ENCODE measurements at places on chromosomes 4 and X. TPM values are rescaled to one million over a fixed set of nuclear protein-coding genes. Genes with fewer than 3 reads are reported as not detected.

DNA sequence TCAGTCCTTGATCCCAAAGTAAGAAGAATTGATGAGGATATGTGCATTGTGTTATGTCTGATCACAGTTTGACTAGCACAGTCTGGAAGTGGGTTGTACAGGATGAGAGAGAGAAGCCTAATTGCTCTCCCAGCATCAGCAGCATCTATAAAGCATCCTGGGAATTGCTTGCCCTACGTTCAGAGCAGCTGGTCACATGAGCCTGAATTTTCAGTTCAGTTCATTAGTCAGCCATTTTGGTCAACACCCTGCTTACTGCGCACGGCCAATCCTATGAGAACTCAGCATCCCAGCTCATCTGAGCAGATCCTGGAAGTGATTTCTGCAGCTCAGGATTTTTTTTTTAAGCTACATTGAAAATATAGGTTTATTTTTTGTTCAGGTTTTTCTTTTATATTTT is at the start of gene RUFY3:
RUFY3 (plus strand) TSS at position 218 of the 400 bp plus-strand sequence. CDS start 610 bp downstream, outside the sequence.
- no peak within 1 kb of the TSS for H3K27ac ChIP-seq
- H3K4me1 ChIP-seq: peaks cover 24% of the 10 kb centered on the region
- H3K27me3 ChIP-seq: no peaks in the 10 kb centered on the region
- no peaks in the 10 kb centered on the region for H3K36me3 ChIP-seq

DNA sequence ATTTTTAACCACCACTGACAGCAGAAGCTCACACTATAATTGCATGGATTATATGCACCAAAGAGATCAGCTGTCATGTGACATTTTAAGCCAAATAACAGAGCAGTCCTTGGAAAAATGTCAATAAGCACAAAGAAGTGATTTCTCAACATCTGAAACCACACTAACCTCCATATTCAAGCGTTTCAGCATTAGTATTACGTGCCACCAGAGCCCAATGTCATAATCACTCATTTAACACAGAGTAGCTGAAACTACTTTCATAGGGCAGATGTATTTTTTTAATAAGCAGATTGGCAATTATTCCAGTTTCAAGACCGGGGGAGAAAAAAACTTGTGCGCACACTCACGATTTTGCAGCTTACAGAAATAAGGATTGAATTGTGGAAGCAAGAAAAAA is 76.6 kb downstream of the SH3KBP1 start:
- DNase-seq: no peak
- no peaks in the 10 kb centered on the region for H3K27me3 ChIP-seq
- H3K36me3 ChIP-seq: peaks cover 3% of the 10 kb centered on the region
- no peak overlapping the region for H3K4me3 ChIP-seq

DNA sequence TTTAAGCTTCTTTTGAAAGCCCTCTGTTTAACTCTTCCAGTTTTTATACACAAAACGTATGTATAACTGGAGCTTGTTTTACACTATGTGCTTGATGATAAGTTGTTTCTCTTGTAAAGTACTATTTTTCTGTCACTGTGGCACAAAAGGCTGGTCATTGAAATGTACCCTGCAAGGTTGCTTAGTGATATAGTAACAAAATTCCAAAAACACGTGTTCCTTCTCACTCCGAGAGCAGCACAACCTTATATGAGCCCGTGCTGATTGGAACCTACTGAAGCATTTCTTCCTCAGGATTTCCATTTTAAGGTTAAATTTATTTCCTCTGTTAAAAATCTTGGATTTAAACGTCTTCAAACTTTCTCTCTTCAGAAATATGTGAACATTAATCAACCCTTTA is 772.9 kb upstream of the TENM3 start:
- DNase-seq: no peak
- no peaks in the 10 kb centered on the region for H3K36me3 ChIP-seq
- H3K27me3 ChIP-seq: no peaks in the 10 kb centered on the region
- no peak overlapping the region for H3K27ac ChIP-seq

DNA sequence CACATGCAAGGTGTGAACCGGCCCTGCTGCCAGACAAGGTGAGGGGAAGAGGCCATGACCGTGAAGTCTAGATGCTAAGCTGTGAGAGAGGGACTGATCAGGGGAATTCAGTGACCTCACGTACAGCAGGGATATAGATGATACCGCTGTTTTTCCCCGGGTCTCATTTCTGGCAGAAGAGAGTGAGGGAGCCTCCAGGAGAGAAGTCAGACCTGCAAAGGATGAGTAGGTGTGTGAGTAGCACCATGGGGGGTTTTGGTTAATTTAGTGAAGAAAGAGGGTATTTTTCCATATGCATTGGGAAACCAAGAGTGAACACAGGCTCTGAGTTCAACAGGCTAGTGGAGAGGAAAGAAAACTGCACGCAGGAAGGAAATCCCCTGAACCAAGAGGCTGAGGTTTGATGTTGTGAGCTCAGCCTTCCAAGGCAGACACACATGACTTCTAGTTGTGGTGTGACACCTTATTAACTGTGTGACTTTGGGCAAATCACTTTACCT is 127.6 kb upstream of the GATB start:
- no peak overlapping the region for H3K27ac ChIP-seq
- DNase-seq: peak; percentile 38
- H3K27me3 ChIP-seq: no peaks in the 10 kb centered on the region

DNA sequence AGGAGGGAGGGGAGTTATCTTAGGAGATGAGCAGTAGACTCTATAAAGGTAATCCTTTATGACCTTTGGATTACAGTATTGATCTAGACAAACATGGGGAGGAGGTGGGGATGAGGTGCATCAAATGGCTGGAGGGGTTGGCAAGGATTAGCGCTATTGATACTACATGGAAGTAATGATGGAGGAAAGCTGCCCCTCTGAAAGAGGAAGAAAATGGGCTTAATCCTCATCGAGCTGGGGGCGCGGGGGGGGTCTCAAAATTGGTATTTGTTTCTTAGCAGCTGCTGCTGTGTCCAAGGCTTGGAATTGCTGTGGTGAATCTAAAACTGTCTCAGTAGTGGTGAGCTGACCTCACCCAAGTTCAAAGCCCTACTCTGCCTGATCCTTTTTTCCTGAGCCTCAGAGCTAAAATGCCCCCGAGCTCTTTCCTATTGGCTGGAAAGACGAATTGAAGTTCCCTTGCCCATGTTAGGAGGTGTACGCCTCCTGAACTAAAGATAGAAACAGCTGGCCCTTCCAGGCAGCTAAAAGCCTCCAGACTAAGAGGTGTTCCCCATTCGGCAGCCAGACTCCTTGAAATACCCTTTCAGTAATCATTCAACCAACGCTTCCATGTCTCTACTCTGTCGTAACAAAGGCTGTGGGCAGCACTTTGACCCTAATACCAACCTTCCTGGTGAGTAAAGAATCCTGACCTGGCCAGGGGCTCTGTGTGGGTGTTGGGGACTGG is at the start of gene ITGB1BP2:
ITGB1BP2 (plus strand) TSS at position 556 of the 730 bp plus-strand sequence; CDS start at position 613, 57 bp downstream.
- no peaks in the 10 kb centered on the region for H3K27me3 ChIP-seq
- no peak for DNase-seq
- H3K4me3 ChIP-seq: no peak within 1 kb of the TSS
- peak within 1 kb of the TSS; percentile 58 for H3K27ac ChIP-seq
- peaks cover 16% of the 10 kb centered on the region for H3K4me1 ChIP-seq
- H3K36me3 ChIP-seq: peaks cover 50% of the 10 kb centered on the region

DNA sequence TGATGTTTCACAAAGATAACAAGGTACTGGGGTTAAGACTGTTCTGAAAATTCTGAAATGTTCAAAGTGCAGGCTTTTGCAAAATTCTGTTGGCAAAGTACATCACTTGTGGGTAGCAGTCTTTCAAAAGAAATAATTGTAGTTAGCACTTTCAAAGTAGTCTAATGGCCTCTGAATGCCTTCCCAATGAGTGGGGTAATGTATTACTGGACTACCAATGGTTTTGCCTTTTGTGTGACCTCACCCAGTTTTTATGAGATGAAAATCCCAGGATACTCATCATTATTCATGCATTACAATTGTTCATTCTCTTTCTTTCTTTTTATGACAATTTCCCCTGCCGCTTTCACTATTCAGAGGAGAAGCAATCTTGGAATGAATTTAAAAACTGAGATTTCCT is 686.1 kb downstream of the GLUD2 start:
- no peak overlapping the region for H3K27ac ChIP-seq
- no peaks in the 10 kb centered on the region for H3K36me3 ChIP-seq
- no peak for DNase-seq
- no peak overlapping the region for H3K4me3 ChIP-seq
- H3K27me3 ChIP-seq: no peaks in the 10 kb centered on the region

DNA sequence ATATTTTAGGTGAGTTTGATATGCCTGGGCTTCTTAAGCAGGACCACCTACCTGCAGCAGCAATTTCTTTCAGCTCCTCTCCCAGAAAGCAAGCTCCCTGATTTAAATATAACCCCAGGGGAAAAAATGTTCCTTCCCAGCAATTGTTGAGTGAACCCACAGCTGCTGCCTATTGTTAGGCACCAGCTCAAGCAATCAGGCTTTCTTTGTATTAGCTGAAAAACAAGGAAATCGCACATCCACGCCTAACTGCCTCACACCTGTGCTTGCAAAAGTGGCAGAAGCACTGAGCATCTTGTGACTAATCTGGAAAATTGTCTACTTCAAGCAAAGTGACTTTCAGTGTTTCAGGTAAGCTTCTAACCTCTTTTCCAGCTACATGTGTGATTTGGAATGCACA is 432.2 kb downstream of the SMARCA1 start:
- no peaks in the 10 kb centered on the region for H3K36me3 ChIP-seq
- no peak for DNase-seq
- no peaks in the 10 kb centered on the region for H3K27me3 ChIP-seq
- H3K4me3 ChIP-seq: no peak overlapping the region

DNA sequence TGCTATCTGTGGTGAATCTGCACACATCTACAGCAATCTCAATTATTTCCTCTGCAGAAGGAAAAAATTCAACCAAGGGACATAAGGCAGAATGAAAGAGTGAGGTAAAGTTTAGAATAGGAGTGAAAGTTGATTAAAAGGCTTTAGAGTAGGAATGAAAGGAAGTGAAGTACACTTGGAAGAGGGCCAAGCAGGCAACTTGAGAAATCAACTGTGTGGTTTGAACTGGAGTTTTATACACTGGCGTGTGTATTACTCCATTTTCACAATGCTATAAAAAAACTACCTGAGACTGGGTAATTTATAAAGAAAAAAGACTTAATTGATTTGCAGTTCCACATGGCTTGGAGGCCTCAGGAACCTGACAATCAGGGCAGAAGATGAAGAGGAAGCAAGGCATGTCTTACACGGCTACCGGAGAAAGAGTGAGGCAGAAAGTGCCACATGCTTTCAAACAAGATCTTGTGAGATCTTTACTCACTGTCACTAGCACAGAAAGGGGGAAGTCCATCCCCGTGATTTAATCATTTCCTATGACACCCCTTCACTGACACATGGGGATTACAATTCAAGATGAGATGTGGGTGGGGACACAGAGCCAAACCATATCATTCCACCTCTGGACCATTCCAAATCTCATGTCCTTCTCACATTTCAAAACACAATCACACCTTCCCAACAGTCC is 234.8 kb downstream of the IL15 start:
- DNase-seq: no peak
- no peak overlapping the region for H3K4me3 ChIP-seq
- H3K27ac ChIP-seq: no peak overlapping the region
- H3K4me1 ChIP-seq: no peaks in the 10 kb centered on the region
- no peaks in the 10 kb centered on the region for H3K36me3 ChIP-seq

GRCh38 chrX:40164751-40165150 is 67.0 kb upstream of the BCOR start:
- no peaks in the 10 kb centered on the region for H3K27me3 ChIP-seq
- no peak for DNase-seq
- no peak overlapping the region for H3K4me3 ChIP-seq
- H3K4me1 ChIP-seq: peaks cover 21% of the 10 kb centered on the region

DNA sequence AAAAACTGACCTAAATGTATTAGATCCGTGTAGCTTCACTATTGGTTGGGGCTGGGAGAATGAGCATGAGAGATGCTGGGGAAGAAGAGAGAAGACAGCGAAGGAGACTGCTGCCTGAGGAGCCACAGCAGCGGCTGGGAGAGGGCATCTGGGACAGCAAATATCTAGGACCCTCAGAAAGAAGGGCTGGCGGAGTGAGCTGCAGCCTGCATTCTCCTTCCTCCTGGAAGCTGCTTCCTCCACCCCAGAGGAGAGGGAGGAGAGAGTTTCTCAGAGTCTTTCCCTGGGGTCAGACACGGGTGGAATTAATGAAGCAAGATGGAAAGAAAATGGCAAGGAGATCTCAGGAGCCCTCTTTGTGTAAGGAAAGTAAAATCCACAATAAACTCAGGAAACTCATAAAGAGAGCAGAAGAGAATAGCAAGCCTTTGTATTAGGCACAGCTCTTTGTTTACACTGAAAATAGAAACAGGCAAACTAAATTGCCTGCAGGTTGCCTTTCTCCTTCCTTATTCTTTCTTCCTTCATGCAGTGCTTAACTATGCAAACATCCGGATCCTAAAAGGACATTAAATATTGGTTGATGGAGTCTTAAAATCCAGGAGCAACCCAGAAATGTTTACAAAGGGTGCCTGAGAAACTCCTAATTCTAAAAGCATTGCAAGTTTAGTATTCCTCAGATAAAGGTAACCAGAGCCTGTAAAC is 130.3 kb upstream of the GALNT7 start:
- no peak overlapping the region for H3K27ac ChIP-seq
- H3K4me1 ChIP-seq: no peaks in the 10 kb centered on the region
- DNase-seq: no peak
- no peaks in the 10 kb centered on the region for H3K36me3 ChIP-seq
- H3K27me3 ChIP-seq: peaks cover 8% of the 10 kb centered on the region

- H3K4me1 ChIP-seq: peaks cover 4% of the 10 kb centered on the region
- no peak overlapping the region for H3K27ac ChIP-seq
- peak; percentile 16 for DNase-seq
- H3K27me3 ChIP-seq: peaks cover 30% of the 10 kb centered on the region
- peak overlapping the region; percentile 60 for H3K4me3 ChIP-seq
Measured at GRCh38 chr4:123505095-123506010, 108.8 kb downstream of the SPRY1 start.

- no peaks in the 10 kb centered on the region for H3K36me3 ChIP-seq
- H3K27ac ChIP-seq: no peak overlapping the region
- no peaks in the 10 kb centered on the region for H3K4me1 ChIP-seq
- DNase-seq: no peak
- H3K4me3 ChIP-seq: no peak overlapping the region
Measured at GRCh38 chrX:108537005-108537404, 97.4 kb downstream of the COL4A5 start.

DNA sequence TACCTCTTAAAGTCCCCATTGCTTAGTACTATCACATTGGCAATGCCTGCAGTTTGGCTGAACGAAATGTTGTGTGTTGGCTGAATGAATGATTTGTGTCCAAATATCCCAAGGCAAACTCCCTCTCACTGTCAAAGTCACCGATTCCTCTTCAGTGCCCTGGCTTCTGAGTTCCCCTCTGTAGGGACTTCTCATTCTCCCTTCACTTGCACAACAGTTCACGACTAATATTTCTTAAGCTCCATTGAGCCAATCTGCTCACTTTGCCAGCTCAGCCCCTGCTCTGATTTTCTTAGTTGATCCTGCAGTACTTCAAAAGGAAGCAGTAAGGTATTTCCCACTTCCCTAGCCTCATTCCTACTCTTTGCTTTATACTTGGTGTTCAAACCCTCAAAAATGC is 21.9 kb upstream of the PACRGL start:
- H3K27ac ChIP-seq: no peak overlapping the region
- H3K4me3 ChIP-seq: no peak overlapping the region
- no peaks in the 10 kb centered on the region for H3K36me3 ChIP-seq
- H3K27me3 ChIP-seq: peaks cover 22% of the 10 kb centered on the region

GRCh38 chr4:42594888-42595287 is 62.0 kb downstream of the ATP8A1 start:
- H3K27me3 ChIP-seq: no peaks in the 10 kb centered on the region
- H3K4me1 ChIP-seq: no peaks in the 10 kb centered on the region
- no peak overlapping the region for H3K27ac ChIP-seq
- peaks cover 9% of the 10 kb centered on the region for H3K36me3 ChIP-seq
- no peak overlapping the region for H3K4me3 ChIP-seq
- no peak for DNase-seq

BMP3 gene
- total RNA-seq: not detected

RAB9B gene
- 0.44 TPM for total RNA-seq

CCDC149 gene
- total RNA-seq: not detected

IL9R gene
- 2.7 TPM for total RNA-seq

All from activated CD4-positive, alpha-beta memory T cell treated with anti-CD3 and anti-CD28 coated beads for 36 hours (primary cell).